ENCODE measurements at places on chromosomes 6 and 20.

DNA sequence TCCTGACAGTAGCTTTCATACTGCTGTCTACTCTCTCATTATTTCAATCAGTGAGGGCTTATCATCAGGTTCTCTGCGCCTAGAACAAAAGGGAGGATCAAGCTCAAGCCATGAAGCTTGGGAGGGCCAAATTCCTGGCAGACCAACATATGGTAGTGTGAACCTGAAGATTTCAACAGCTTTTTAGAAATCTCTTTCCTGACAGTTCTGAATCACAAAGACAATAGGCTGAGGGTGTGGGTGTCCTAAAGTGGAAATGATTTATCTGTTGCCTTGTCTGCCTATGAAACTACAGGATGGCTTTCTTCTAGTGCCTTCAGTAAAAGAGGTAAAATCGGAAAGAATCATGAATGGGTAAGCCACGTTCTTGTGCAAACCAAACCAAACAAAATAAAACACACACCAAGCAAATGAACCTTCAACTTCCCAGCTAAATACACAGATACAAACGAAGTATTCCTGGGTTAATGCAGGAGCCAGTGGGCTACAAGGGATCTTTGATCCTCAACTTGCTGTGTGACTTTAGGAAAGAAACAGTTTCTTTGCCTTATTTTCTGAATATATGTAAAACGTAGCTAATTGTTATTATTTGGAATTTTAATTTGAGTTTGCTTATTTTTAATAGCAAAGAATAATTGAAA lies 2.7 kb upstream of the RHAG start:
- DNase-seq = no peak

- DNase-seq = no peak
These were observed 31.6 kb downstream of the CD83 start for GRCh38 chr6:14149053-14149738.

- no peak for DNase-seq
These were observed 122.9 kb downstream of the RNF144B start for GRCh38 chr6:18509871-18510643.

GRCh38 chr6:153539602-153540001 lies 408.5 kb upstream of the RGS17 start:
- DNase-seq = no peak

GRCh38 chr6:83815631-83816272 lies 37.4 kb upstream of the RIPPLY2 start:
- peak; percentile 6 for DNase-seq

DNA sequence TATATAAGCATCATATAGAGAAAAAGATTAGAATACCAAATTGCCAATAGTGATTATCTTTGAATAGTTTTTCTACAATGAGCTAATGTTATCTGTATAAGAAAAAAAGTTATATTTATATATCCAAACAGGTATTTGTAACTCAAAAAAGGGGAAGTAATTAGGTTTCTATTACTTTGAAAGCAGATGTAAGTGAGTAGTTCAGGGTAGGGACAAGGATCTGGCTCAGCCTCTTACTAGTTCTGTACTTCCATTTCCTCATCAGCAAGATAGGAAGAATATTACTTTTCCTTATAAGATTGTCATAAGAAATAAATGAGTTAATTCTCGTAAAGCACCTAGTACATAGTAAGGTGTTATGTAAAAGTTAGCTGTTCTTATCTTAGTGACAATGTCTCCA lies 32.2 kb downstream of the AHI1 start:
- no peak for DNase-seq

DNA sequence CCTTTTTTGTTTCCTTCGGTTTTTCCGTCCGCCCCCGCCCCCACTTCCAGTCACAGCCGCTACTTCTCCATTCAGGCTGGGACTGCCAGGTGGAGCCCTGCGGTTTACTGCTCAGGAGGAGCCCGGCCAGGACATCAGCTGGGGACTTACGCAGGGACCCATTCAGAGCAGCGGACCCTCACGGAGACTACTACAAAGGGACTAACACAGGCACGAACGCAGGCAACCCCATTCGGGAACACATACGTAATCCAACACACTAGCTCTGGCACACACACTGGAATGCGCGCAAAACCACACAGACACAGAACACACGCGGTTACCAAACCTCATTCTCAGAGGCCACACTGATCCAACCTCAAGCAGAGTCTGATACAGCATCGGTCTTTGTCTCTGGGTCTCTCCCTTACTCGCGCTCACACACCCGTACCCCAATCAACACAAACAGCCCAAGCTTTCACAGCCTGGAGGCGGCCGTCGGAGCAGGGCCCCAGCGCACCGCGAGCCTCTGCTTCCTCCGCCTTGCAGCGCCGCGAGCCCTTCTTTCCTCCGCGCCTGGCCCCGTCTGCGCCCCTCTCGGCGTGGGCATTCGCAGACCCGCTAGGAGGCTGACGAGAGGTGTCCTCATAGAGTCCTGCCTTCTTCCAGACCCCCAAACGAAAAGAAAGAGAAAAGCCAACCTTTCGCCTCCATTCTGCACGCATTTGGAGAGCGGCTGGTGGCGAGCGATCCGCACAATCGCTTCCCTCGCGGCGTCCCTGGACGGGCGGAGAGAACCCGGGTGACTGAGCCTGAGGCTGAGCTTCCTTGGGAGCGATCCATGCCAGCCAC lies 1.1 kb upstream of the SLC32A1 start:
- DNase-seq = peak; percentile 70

GRCh38 chr6:44494011-44494501 lies 106.5 kb downstream of the CDC5L start:
- DNase-seq = no peak

DNA sequence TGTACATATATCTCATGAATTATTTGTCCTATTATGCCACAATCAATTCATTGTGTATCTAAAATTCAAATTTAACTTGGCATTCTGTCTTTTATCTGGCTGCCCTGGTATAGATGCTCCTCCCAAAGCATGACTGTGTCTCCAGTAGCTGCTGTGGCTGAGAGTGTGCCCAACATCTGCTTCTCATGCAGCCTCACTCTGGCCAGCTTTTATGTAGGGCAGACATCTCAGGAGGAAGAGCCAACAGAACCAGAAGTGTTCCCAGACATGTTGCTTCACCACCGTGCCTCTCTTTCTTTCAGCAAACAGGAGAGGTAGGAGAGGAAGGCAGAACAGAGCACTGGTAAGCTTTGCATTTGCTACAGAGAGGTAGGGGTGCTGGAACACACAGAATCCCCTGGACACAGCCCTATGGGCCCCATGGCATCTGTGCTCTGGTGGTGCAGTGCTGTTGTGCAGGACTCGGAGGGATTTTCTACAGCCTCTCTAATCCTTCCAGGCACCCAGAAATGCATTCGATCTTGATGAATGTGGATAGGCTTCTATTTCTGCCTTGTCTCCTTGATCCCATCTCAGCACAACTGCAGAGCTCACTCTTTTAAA lies 637.1 kb downstream of the UTRN start:
- peak; percentile 20 for DNase-seq

DNA sequence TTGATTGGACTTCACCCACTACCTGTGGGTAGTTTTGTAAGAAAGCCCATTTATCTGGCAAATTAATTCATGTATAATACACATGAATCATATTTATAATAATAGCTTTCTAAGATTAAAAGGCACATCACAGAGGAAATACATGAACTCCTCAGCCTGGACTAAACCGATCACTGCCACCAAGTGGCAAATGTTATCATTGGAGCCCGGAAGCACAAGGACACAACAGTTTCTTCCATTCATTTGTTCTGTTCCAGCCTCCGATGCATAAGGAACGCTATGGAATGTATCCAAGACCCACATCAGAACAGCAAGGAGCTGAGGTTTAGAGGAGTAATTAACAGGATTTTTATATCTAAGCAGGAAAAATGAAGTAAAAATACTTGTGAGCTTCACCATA lies 13.9 kb upstream of the IPCEF1 start:
- DNase-seq = peak; percentile 37

- peak; percentile 21 for DNase-seq
These were observed 80.5 kb downstream of the IMPG1 start for GRCh38 chr6:75991941-75992340.

- no peak for DNase-seq
These were observed 161.7 kb downstream of the RIMS1 start for GRCh38 chr6:72048080-72048479.

DNA sequence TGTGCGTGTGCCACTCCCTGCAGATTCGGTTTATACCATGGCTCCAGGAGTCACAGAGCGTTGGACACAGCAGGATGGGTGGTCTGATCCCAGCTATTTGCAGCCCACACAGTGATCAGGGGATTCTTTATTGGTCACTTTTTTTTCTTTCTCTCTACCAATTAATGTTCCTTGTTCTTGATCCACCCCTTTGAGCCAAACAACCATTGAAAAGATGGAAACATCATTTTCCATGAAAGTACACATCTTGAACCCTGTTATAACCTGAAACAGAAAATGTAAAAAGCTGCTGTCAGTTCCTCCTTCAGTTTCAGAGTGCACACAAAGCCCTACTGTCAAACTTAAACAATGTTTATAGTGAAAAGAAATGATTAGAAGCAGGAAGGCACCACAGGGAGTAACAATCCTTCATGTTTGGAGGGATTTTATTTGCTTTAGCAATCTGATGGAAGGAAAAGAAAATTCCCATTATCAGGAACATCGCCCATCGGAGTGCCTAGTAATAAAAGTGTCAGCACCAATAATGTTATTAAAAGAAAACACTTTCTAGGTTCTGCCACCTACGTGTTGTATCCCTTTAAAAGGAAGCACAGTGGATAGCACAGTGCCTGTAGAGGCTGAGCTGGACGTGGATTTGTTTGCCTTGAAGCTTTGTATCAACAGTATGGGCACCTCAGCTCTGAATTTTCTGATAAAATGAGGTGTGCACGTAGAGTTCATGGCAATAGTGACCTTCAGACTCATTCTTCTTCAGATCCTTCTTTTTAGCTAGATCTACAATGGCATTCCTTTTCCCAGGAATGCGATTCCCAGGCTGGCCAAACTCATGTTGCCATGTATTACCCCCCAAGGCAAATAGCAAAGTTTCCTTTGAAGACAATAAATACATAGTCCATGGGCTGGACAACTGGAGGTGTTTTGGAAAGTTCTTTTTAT lies 16.1 kb upstream of the THBD start:
- peak; percentile 70 for DNase-seq

DNA sequence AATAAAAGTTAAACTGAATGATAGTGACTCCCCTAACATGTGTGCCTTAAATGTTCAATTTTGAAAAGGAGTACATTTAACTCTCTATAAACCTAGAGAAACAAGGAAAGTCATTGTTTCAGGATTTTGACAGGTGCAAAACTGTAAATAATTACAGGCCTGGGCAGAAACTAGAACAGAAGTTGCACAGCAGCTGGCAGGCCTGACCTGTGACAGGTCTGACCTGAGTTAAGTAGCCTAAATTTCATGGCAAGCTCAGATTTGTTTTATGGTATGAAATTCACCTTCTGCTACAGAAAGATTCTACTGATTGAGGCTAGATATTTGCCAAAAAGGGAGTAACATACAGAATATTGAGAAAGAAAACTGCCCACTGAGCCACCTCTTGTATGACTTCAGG lies 166.1 kb downstream of the CDKAL1 start:
- no peak for DNase-seq

DNA sequence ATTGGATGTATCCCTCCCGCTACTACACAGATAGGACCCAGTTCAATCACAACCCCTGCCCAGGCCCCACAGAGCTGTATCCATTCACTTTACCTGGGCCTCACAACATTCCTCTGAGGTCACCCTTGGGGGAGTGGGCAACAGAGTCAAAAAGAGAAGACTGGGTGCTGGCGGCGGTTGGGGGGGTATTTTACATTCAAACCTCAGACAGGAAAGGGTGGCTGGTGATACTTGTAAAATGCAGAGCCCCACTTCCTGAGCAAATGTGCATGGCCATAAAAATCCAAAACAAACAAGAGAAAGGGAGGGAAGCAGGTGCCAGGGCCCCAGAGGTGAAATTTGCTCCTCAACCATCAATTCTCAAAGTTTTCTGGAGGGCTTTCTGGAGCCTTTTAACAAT lies 3.5 kb downstream of the LRFN2 start:
- DNase-seq = no peak

- no peak for DNase-seq
These were observed 105.8 kb downstream of the JARID2 start for GRCh38 chr6:15351631-15352030.

DNA sequence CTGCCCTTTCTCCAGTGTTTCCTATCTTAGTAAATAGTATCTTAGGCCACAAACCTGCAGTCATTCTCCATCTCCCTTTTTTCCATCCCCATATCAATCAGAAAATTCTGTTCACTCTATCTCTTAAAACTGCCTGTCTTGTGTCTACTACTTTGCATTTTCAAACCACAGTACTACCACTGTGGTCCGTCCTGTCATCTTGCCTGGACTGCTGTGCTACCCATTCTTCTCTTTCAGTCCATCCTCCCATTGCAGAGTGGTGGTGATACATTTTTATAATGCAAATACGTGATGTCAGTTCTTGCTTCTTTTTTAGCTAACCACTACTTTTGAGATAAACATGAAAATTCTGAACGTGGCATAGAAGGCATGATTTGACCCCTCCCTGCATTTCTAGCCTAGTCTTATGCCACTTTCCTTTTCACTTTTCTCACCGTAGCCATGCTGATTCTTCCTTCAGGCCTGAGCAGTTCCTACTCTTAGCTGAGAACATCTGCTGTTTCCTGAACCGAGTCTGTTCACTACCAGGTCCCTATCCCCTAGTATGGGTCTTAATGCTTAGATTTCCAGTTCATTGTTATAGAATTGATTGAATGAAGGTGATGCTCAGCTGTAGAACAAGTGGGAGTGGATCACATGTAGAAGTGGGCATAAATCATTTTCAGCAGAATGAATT lies 13.8 kb downstream of the TBPL1 start:
- no peak for DNase-seq
